ENCODE measurements at places on chromosomes 5 and 9.

DNA sequence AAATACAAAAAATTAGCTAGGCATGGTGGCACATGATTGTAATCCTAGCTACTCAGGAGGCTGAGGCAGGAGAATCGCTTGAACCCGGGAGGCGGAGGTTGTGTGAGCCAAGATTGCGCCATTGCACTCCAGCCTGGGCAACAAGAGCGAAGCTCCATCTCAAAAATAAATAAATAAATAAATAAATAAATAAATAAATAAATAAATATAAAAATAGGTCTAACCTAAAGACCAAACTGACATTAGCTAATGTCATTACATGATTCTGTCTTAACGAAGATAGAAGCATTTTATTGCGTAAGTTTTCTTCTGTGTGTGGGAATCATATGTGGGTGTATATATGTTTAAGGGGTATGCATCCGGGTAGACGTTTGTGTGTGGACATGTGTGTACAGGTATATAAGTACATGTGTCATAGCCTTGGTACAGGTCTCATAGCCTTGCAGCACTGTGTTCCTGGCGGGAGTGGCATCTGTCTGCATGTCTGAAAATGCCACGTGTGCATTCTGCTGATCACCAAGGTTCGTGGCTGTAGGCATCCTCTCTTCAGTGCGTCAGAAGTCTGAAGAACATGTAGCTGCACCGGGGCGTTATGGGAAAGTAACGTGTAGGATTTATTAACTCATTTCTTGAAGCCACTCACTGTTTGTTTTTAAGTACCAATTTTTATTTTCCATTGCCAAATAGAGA is 298.1 kb downstream of the NR3C1 start:
- DNase-seq = no peak

GRCh38 chr5:73513996-73514395 is 15.8 kb downstream of the BTF3 start:
- no peak for DNase-seq

- DNase-seq = peak; percentile 64
These were observed 10.2 kb downstream of the C9orf50 start for GRCh38 chr9:129610473-129611306.

DNA sequence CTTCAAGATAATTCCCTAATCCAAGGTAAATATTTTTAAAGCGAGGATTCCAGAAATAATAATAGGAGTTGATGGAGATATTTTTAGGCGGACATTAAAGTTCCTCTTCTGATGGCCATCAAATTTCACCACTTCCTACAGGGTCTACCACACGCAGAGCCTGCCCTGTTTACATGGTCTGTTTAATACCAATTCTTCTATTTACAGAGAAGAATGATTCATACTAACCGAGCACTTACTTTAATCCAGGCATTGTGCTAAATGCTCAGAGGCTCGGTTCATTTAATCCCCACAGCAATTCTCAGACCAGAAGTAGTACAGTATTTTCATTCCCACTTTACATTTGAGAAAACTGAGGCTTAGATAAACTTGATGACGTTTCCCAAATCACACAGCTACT is 3.0 kb upstream of the ITGA1 start:
- no peak for DNase-seq

DNA sequence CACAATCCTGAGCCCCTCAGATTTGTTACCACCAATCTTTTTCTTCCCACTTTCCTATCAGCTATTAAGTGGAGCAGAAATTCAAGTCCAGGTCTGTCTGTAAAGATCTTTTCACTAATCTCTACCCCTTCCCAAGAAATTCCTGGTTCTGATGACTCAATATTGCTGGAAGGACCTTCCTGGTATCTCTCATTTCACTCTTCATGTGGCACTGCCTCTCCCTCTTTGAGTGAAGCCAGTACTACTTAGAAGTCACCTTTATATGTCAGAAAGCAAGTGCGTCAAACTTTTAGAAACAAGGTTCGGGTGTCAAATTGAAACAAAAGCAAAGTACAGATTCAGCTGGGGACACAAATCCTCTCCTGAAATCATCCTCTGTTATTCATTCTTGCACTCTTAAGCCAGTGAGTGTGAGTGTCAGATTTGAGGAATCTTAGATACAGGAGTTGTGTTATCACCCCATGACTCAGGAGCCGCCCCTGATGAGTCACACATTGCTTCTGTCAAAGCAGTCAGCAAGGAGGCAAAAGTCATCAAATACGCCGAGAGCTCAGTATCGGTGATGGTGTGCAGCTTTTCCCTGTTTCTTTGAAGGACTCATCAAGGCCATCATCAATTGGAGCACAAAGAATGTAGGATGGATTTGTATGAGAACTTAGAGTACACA is 313.0 kb downstream of the CETN3 start:
- no peak for DNase-seq

GRCh38 chr5:172646716-172647285 is 5.7 kb downstream of the NEURL1B start:
- no peak for DNase-seq

DNA sequence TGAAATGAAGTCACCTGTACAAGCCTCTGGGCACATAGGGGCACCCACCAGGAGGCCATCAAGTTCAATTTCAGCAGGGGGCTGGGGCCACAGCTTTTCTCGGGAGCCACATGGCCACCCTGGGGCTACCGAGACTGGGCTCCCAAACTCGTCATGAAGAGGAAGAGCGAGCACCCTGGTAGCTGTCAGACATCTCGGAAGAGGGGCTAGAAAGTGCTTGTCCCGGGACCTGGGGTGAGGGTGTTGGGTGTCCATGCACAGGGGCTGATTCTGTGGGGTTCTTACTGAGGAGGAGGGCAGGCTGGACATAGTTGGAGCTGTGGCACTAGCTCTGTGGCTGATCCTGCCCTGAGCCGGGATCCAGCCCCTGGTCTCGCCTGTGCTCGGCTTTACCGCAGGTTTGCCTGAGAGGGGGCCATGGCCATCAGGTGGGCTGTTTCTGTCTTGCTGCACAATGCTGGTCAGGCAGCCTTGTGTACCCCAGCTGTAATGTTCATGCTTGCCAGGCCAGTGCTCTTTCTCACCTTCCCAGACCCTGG is 70.3 kb downstream of the PHF2 start:
- no peak for DNase-seq

DNA sequence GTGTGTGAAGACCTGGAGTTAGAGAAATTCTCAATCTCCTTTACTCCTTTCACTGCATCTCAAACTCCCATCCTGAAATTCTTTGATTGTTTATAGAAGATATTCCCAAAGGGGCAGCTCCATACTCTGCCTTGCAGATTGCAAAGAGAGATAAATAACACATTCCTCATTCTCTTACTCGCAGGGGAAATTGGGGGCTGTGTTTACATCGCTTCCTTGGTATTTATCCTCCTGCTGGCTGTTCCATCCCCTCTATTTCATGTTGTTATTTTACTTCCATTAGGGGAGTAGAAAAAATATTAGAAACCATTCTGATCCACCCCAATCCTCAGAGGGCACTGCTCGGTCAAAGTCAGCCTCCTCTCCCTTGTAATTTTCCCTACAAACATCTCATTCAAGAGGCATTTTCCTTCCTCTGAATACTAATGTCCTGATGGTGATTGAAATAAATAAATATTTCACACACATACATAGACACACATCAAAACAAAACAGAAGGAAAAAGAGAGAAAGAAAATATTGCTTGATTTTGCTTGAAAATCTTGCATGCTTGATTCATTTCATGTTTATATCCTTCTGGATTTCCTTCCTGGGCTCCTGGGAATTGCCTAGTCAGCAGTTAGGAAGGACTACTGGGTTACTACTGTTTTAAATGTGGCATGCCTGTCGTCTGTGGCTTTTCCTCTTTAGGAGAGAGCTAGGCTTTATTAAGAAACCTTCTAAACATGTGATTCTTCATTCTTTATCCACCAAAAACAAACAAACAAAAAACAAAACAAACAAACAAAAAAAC is 420.1 kb upstream of the PAPPA start:
- no peak for DNase-seq

GRCh38 chr5:111667128-111667736 is 89.8 kb downstream of the NREP start:
- DNase-seq = no peak

DNA sequence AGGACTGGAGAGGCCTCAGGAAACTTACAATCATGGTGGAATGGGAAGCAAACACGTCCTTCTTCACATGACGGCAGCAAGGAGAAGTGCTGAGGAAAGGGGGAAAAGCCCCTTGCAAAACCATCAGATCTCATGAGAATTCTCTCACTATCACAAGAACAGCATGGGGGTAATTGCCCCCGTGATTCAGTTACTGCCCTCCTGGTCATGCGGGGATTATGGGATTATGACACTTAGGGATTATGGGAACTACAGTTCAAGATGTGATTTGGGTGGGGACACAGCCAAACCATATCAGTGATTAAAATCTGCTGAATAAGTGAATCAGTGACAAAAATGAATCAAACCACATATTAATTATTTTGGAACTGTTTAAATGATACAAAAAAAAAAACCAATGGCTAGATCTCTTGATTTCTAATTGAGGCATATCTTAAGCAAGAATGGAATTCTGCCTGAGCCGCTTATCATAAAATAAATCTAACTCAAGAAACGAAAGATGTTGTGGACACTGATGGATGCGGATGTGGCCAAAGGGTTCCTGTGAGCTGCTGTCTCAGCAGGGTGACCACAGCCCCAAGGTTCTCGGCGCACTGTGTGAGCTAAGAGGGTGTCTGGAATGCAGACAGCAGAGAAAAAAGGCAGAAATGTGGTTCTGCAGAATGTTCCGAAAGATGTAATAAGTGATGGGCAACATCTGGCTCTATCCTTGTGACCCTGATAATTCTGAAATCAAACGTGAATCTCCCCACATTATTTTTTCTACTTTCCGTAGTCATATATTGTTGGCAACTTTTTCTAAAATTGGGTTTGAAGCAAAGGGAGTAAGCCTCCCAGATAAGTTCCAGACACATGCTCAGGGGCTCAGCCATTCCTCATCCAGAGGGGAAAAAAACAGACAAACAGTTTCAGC is 107.2 kb upstream of the ICE1 start:
- DNase-seq = no peak

GRCh38 chr5:174844971-174845370 is 120.6 kb downstream of the MSX2 start:
- DNase-seq = no peak

- DNase-seq = no peak
These were observed 10.4 kb downstream of the TRIM14 start for GRCh38 chr9:98108531-98109031.

GRCh38 chr9:110814159-110814558 is 145.6 kb downstream of the MUSK start:
- no peak for DNase-seq

- DNase-seq = no peak
These were observed 183.6 kb upstream of the IRX4 start for GRCh38 chr5:2066373-2066772.

GRCh38 chr5:94788527-94788926 is 170.1 kb downstream of the SLF1 start:
- DNase-seq = no peak

DNA sequence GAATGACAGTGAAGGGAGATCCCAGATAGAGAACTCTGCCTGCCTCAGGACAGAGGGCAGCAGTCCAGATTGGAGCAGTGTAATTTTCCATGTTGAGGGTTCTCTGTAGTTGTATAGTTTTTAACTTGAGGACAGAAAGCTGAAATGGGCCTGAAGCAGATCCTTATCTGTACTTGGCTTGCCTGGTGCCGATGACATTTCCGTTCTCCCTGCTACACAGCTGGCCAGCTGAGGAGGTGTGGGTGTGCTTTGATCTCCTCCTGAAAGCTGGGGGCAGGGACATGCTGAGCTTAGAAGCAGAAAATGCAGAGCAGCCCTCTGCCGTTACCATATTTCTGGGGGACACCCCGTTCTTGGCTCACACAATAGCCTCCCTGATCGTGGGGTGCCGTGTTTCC is 10.5 kb downstream of the GLRX start:
- no peak for DNase-seq

DNA sequence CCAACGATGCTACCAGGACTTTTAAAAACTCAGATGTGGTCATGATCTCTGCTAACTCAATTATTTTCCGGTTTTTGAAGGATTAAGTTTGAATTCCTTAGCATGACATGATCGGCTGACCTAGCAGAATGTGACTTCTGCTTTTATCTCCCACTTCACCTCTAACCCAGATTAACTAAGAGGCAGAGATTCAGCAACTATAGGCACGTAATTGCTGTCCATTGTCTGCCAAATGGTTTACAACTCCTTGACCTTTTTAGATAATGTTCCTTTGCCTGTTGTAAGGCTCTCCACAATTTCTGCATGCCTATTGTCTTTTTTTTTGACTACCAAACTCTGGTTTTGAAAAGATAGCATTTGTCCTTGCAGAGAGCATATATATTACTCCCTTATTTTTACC is 268.2 kb downstream of the BRINP1 start:
- no peak for DNase-seq

DNA sequence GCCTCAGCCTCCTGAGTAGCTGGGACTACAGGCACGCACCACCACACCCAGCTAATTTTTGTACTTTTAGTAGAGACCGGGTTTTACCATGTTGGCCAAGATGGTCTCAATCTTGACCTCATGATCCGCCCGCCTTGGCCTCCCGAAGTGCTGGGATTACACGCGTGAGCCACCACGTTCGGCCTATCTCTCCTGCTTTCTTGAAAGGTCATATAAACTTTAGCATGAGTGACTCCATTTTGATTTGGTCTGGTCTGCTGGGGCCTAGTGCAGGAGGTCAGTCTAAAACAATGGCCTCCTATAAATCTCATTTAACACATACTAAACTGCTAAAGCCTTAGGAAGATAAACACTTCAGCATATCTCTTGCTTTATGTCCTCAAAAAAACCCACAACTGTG is 50.6 kb upstream of the GLDC start:
- no peak for DNase-seq

DNA sequence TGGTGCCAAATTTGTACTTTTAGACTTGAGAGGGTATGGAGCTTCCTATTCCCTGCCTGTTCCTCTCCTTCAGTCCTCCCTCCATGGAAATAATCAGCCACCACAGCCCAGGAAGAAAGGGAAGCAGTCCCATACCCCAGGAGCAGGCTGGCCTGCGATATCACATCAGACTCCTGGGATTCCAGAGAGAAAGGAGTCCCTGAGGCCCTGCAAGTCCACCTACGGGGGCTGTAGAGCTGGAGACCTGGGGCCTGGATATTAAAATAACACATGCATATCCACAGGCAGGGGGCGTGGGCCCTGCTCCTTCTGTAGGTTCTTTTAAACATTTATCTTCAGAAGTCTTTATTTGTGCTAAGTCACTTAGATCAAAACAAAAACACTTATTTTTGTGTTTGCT is 117.2 kb downstream of the TMEM174 start:
- no peak for DNase-seq

Data from activated T-cell treated with anti-CD3 and anti-CD28 coated beads for 1 hour (primary cell).